M059J (cell line): ENCODE measurements at places on chromosomes 4 and X. TPM values are rescaled to one million over a fixed set of nuclear protein-coding genes. Genes with fewer than 3 reads are reported as not detected.

- DNase-seq, result no peak
These were observed 88.6 kb downstream of the MAML3 start for GRCh38 chr4:140065393-140065792.

- DNase-seq, result no peak
These were observed 773 bp downstream of the DAPP1 start for GRCh38 chr4:99817309-99817890.

- DNase-seq, result no peak
These were observed 2.3 kb downstream of the ODAM start for GRCh38 chr4:70197842-70198241.

- peak; percentile 30 for DNase-seq
These were observed 136.4 kb upstream of the NDST4 start for GRCh38 chr4:115249808-115250207.

- DNase-seq, result no peak
These were observed 47.6 kb downstream of the ANOS1 start for GRCh38 chrX:8684201-8684965.

GRCh38 chrX:96591421-96591820 lies 93.2 kb upstream of the DIAPH2 start:
- DNase-seq, result no peak

DNA sequence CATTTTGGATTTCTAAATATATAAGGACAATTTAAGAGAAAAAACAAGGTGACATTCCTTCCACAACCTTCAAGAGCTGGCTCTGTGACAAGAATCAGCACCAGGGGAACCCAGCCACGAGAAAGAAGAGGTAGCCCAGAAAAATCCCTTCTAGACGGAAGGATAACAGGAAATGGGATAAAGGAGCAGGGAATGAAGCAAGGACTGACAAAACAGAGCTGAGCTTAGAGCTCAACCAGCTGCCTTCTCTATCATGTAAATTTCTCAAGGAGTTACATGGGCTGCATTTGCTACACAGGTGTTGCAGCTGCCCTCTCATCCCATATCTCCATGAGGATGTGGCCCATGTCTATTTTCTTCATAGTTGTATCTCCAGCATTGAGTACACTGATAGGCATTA lies 154.2 kb upstream of the PRDX4 start:
- no peak for DNase-seq

DNA sequence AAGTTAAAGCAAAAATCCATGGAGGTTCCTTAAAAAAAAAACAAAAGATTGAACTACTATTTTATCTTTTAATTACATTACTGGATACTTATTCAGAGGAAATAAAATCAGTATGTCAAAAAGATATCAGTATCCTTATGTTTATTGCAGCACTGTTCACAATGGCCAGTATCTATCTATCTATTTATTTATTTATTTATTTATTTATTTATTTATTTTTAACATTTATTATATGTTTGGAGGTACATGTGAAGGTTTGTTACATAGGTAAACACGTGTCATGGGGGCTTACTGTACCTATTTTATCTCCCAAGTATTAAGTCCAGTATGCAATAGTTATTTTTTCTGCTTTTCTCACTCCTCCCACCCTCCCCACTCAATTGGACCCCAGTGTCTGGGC lies 881.1 kb upstream of the POU3F4 start:
- no peak for DNase-seq

DNA sequence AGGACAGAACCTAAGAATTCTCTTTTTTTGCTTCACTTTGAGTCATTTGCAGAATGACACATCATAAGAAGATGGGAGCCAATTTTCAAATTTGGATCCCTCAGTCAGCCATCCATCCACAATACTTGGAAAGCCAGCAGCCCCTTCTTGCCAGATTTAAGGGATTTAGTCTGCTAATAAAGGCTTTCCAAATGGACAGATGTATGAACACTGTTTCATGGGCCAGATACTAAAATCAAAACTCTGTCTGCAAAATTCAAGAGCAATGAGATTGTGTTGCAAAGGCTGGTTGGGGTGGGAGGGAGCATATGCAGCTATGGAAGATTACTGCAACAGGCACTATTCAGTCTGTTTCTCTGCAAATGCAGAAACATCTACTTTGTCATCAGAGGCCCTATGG lies 37.7 kb upstream of the KCNIP4 start:
- no peak for DNase-seq

Gene MND1
- total RNA-seq, result 9.2 and 18.4 TPM in 2 replicates

DNA sequence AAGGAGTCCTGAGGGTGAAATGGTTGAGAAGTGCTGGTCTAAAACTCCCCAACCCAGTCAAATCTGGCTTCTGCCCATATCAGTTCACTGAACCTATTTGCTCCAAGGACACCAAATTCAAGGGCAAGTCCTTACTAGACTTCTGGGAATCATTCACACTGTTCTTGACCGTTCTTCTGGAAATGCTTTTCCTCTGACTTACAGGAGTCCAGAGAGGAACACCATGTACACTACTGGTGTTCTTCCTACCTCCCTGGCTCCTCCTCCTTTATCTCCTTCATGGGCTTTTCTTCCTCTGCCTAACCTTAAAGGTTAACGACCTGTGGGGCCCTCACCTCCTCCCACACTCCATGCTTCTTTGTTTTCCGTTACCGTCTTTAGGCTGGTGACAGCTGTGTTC lies 281.3 kb downstream of the FRMPD4 start:
- no peak for DNase-seq

DNA sequence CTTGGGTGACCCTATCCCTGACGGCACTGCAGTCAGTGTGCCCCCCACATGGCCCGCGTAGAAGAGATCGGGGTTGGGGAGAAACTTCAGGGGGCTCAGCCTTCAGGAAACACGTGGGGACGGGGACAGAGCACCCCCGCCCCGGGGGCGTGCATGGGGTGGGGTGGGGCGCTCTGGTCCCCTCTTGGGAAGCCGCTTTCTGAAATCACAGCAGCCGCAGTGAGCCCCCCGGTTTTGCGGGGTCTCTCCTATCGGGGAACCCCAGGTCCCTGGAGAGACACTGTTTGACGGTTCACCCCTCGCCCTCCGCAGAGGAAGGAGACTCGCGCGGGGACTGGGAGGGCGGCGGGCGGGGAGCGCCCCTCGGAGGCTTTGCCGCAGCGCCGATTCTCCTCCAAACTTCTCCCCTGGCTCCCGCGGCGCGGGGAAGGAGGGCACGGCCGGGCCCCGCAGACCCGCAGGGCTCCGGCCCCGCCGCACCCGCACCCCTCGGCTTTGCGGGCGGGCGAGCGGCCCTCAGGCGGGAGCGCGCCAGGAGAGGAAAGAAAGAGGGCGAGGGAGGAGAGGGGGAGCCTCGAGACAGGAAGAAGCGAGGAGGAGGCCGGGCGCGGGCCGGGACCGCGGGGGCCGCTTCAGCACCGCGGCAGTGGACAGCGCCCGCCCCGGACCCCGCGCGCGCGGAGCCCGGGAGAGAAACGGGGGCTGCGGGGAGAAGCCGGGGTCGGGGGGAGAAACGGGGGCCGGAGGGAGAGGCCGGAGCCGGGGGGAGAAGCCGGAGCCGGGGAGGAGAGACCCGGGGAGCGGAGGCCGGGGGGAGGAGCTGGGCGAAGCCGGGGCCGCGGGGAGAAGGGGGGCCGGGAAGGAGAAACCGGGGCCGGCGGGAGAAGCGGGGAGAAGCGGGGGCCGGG lies 612 bp downstream of the CPLX1 start:
- no peak for DNase-seq

Gene MTMR8
- total RNA-seq, result not detected in 2 replicates

DNA sequence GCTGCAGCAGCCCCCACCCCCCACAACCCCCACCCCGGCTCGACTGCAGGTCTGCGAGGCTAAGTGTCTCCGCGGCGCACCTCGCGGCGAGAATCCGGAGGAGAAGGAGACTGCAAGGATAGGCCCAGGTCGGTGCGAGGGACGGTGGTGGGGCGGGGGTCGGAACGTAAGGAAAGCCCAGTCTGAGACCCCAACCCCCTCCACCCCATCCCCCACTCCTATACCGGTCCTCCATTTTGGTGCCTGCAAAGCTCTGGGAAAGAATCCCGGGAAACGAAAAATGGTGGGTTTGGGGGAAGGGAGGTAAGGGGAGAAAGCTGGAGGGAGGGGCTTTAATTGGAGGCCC lies 614 bp downstream of the BEX3 start:
- DNase-seq, result peak; percentile 33

Gene RNF128
- total RNA-seq, result 0.12 and 0.20 TPM in 2 replicates

Gene CXCL3
- 0.81 and 6.3 TPM in 2 replicates for total RNA-seq

Gene SPRY1
- 1.1 and 3.4 TPM in 2 replicates for total RNA-seq

Gene PAGE2
- total RNA-seq, result not detected in 2 replicates

GRCh38 chr4:138405934-138406567 lies 163.9 kb upstream of the SLC7A11 start:
- peak; percentile 64 for DNase-seq

DNA sequence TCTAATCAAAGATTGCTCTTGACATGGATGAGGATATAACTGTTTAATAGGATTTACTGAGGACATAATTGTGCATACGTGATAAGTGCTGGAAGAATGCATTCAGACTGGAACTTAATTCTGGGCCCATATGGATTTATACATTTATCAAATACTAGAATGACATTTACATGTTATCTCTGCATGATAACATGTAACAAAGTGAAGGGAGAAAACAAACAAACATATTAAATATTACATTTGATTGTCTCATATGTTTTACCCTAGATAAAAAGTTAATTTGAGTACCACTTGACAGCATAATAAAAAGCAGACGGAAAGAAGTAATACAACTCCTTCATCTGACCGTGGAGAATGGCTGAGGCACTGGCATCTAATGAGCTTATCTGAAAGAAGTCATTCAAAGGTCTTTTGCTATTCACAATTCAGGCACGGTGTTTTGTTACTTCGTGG lies 297.8 kb downstream of the PPP3CA start:
- DNase-seq, result no peak

DNA sequence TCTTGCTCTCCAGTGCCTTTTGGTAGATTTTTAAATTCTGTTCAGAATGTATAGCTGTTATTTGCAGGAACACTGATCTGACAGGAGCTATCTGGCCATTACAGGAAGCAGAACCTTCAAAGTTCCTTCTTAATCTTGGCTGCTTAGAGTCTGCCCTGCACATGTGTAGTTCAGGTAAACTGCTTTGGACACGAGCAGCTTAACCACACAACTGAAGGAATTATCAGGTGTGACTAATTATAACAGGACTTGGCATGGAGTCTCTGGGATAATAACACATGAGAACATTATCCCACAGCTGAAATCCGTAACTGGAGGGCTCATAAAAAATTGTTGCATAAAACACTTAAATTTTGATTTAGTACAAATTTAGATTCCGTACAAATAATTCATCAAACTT lies 11.6 kb upstream of the ING2 start:
- DNase-seq, result no peak

DNA sequence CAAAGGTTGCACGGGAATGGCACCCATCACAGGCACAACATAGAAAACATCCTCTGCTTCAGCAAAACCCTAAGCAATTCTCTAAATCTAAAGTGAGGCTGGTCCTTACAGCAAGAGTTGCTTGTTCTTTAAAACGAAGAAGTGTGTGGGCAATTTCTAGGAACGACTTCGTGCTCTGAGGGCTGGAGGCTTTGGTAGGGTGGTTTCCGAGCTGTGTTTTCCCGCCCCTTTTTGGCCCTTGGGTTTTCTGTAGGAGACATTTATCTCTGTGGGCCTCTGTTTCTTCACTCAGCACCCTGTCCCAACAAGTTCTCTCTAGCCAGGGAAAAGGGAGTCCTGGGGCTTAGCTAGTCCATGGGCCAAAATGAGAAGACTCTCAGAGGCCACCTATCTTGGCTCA lies 84.2 kb downstream of the SLC2A9 start:
- no peak for DNase-seq

GRCh38 chr4:110008540-110008939 lies 95.9 kb downstream of the EGF start:
- no peak for DNase-seq

Gene OTC
- not detected in 2 replicates for total RNA-seq

- DNase-seq, result peak; percentile 46
These were observed 91.0 kb downstream of the ARHGAP24 start for GRCh38 chr4:85565761-85566480.

Gene XAGE1B
- total RNA-seq, result not detected in 2 replicates

- DNase-seq, result peak; percentile 84
These were observed 70.0 kb upstream of the TSPAN5 start for GRCh38 chr4:98728433-98728832.

DNA sequence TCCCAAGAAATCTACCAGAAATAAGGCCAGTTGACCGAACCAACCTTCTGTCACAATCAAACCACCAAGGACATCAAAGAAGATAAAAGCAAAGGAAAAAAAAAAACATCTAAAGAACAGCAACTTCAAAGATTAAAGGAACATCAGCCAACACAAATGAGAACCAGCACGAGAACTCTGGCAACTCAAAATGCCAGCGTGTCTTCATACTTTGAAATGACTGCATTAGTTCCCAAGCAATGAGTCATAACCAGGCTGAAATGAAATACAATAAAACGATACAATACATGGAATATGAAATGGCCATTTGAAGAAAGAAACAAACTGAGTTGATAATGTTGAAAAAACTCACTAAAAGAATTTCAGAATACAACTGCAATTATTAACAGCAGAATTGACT lies 611.6 kb upstream of the GRIA3 start:
- peak; percentile 42 for DNase-seq

DNA sequence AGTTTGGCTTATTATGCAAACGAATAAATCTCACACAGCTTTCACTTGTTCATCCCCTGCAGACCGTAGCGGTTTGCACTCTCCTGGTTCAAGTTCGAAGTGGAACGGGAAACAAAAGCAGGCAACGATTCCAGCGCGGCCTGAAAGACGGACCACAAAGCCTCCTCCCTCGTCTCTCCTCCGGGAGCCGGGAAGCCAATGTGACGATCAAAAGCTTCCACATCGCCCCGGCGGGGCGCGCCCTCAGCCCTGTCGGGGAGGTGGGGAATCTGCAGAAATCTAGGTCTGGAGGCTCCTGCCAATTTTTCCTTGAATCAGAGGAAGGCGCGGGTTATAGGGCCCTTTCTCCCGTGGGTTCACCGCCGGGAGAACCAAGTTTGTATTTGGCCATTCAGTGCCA lies 16.9 kb upstream of the ZIC3 start:
- DNase-seq, result no peak

GRCh38 chr4:147088146-147088545 lies 142.5 kb upstream of the TTC29 start:
- no peak for DNase-seq

GRCh38 chr4:19844446-19844845 lies 407.3 kb upstream of the SLIT2 start:
- peak; percentile 48 for DNase-seq

GRCh38 chr4:11869191-11869870 lies 440.6 kb upstream of the HS3ST1 start:
- no peak for DNase-seq

Gene LRCH2
- total RNA-seq, result 8.7 and 15.8 TPM in 2 replicates
